ENCODE measurements at places on chromosomes 12 and 14.
A peak's percentile ranks its signal among the peaks of the same experiment; 100 is the strongest.

GRCh38 chr14:100548939-100549338 is 38.3 kb downstream of the BEGAIN start:
- DNase-seq: no peak

GRCh38 chr12:128483526-128484255 is 216.7 kb downstream of the TMEM132C start:
- no peak for DNase-seq

GRCh38 chr14:71985538-71986189 is 53.4 kb downstream of the RGS6 start:
- no peak for DNase-seq

DNA sequence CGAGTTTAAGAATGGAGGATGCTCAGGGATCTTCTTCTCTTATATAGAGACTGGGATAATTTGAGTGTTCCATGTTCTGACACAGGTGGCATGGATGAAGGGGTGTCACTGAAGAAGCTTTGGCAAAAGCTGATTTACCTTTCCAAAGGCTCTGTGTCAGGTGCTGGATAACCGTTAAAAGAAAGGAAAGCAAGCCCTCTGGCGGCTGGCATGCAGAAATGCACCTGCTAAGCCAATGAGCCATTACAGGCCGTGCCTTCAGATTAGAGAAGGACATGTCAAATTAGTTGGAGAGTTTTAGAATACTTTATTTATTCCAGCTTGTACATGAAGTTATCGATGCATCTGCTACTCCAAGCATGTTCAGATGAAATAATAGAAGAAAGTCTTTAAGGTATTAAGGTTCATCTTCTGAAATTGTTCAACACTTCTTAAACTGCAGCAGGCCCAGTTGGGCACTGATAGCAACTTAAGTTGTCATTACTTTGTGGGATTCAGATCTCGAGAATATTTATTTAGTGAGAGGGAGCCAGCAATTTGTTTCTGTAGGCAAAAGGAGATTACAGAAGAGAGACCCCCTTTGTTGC is 678.2 kb downstream of the NRXN3 start:
- peak; percentile 81 for DNase-seq
